ENCODE measurements at places on chromosomes 5 and 9.

DNA sequence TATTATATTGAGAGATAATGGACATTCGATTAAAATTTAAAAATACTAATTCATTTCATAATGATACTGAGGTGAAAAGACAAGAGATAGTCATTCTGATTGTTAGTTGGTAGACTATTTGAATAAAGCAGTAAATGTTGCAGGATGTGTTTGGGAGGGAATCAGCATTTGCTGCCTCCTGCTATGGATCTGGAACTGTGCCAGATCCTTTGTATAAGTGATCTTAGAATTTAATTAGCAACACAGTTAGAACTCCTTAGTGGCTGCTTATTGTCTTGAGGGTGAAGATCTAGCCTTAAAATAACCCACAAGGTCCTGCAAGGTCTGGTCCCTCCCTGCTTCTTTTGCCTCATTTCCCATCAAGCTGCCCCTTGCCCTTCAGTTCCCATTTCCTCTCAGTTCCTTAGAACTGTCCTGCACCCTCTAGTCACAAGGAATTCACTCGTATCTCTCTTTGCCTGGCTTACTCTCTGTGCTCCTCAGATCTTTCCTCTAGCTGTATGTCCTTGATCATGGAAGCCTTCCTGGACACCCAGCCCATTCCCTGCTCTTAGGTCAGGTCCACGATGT, 12.5 kb downstream of the LECT2 start:
- DNase-seq = no peak

DNA sequence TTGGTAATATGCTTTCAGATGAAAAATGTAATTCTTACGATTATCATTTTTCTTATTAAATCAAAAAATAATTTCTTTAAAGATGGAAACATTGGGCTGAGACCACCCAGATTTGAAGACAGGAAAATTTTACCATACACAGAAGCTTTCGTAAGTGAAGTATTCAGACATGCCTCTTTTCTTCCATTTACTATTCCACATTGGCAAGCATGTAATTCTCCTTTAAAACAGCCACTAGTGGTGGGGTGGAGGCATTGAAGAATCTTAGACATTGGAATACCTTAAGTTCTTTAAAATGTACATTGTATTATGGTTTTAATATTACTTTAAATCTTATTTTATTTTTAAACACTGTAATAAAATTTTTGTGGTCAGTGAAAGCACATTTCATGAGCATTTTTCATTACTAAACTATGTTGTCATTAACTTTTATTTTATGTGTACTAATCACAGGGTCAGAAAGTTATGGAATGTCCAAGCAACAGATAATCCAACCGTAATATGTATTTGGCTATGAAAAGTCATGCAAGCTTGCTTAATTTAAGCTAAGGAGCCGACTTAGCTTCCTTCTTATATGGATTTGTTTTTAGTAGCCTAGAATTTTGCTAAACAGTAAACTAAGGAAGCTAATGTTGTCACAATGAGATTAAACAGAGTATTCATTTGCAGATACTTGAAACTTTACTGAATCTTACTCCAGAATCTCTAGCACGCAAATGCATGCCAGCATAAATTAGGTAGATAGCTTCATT, 97.4 kb upstream of the ALDH1A1 start:
- DNase-seq = no peak

DNA sequence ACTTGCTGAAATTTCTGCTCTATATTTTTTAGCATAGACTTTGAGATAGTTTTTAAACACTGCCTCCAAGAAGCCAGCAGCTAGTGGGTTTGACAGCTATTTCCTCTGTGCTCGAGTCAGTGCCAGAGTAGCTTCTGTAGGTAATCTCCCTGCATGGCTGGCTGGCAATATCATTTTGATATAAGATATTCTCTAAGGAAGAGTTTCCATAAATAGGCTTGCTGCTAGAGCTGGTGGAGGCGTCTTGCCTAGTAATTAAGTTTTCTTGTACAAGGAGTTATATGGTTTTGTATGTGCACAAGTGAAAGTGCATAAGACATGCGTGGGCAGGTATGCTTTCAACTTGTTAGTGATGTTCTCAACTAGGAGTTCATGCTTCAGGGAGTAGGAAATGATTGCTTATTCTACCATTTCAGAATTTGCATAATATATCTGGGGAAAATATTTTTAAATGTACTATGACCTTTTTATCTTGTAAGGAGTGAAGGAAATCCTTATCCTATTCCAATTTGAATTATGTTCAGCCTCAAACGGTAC, 74.1 kb upstream of the CCL21 start:
- DNase-seq = no peak

DNA sequence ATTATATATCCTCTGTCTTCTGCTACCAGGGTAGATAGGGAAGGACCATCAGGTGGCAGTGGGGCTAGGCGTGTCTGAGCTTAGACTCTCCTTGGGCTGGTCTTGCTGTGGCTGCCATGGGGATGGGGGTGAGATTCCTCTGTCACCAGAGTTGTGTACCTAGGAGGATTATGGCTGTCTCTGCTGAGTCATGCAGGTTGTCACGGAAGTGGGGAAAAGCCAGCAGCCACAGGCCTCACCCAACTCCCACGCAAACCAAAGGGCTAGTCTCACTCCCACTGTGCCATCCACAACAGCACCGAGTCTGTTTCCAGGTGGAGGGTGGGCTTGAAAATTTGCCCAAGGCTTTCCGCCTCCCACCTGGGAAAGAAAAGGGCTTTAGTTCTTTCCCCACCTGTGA, 476.1 kb downstream of the CYLC2 start:
- DNase-seq = no peak

DNA sequence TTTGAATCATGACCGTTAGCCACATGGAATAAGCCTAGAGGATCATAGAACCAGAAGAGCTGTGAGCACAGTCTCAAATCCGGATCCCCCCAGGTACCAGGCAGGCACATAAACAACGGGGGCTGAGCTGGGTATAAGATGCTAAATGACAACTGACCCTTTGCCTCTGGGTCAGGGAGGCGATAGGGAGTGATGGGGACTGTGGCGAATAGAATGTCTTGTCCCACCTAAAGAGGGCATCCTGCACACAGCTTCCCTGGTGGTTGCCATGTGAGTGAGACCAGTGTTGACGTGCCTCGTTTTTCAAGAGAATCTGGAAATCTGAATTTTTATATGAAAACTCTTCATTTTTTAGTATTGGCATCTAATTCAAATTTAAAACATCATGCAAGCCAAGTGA, 33.6 kb downstream of the SLC6A7 start:
- DNase-seq = no peak

GRCh38 chr9:73773896-73774295, 622.2 kb downstream of the ANXA1 start:
- no peak for DNase-seq

- no peak for DNase-seq
These were observed 310.8 kb downstream of the YTHDC2 start for GRCh38 chr5:113824307-113824706.

- DNase-seq = no peak
These were observed 102.9 kb downstream of the C9orf152 start for GRCh38 chr9:110105107-110105506.

- peak; percentile 38 for DNase-seq
These were observed 12.6 kb downstream of the PLGRKT start for GRCh38 chr9:5425006-5425628.

- no peak for DNase-seq
These were observed 1.3 kb downstream of the PPP2R2B start for GRCh38 chr5:146877178-146877681.

GRCh38 chr9:87725900-87726709, at the start of gene CTSL:
Gene CTSL, plus strand, starts transcription at chr9:87726119. Its CDS starts 1,485 bp downstream, at chr9:87727604.
- no peak for DNase-seq

- no peak for DNase-seq
These were observed 135.9 kb upstream of the OTULINL start for GRCh38 chr5:14445576-14446290.

DNA sequence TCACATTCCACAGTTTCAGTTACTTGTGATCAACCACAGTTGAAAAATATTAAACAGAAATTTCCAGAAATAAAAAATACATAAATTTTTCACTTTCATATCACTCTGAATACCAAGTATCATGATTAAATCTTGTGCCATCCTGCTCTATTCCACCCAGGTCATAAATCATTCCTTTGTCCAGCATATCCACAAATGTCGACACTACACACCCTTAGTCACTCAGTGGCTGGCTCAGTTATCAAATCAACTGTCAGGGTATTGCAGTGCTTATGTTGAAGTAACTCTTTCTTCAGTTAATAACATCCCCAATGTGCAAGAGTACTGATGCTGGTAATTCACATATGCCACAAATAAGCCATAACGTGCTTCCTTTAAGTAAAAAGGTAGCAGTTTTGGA, 115.7 kb downstream of the FBXL17 start:
- no peak for DNase-seq

GRCh38 chr9:106738109-106738508, 124.9 kb upstream of the ZNF462 start:
- no peak for DNase-seq

DNA sequence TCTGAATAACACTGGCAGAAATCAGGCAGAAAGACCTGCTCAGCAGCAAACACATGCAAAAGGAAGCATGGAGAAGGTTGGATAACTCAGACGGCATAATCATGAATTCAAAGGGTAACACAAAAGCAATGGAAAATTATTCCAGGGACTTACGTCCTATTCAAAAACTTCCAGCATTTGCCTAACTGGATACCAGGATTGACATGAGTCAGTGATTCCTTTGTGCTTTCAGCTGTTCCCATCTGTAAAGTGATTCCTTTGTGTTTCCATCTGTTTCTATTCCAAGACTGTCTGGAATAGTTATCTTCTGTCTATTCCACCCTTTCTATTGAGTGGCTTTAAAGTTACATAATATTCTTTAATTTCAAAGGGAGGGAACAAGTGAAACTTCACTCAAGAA, 1361.7 kb upstream of the CDH9 start:
- no peak for DNase-seq

- DNase-seq = no peak
These were observed 269.8 kb upstream of the ZNF462 start for GRCh38 chr9:106593201-106593600.

DNA sequence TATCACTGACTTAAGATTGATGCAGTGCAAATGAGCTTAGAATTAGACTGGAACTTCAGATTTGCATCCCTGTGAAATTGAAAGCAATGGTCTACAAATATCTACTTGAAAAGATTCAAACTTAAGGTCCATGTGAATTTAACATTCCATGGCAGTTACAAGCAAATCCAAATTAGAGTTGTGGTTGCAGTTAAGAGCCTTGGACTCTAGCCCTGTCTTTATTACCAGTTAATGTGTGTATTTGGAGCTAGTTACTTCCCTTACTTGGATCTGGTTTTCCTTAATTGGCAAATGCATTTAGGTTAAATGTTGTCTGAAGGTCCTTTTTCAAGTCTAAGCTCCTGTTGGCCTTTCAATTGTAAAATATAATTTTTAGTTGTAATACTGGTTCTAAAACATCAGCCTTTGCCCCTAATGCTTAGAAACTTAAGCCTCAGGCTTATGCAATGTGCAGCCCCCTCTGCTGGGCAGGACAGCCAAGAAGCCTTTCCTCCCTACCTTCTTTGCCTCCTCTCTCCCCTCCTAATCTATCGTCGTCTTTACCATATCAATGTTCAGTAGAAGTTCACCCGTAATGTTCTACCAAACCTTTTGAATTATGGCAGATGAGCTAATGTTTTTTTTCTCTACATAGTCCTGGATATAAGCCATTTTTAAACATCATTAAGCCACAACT, 59.5 kb downstream of the ERMP1 start:
- no peak for DNase-seq

DNA sequence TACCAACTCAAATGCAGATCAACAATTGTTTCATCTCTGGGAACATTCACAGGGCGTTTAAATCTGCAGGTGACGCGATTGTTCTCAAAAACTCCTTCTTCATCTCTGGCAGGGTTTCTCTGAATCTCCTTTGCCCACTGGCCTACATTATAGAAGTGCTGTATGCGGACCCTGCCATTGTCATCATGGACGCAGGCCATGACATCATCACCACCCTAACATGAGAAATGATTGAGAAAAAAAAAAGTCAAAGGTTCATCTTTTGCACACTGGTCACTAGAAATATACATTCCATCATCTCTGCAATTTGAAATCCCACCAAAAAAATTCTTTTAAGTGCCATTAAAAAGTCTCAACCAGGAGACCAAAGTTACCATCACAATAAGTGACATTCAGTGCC, 21.6 kb upstream of the TMEM245 start:
- DNase-seq = no peak

DNA sequence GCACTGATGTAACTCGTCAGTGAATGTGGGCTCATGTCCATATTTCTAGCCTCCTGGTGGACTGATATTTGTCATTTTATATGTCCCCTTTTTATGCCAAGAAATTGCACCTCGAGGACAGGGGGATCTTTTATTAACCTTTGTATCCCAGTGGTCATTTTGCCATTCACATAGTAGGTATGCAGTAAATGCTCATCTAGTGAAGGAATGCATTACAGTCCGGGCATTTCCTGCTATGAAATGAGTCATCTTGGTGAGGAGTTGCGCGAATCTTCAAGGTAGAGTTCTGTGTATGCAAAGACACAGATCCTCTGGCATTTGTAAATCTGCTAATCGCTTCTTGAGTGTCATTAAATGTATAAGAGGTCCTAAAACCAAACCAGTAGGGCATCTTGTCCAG, 755.5 kb upstream of the ADAMTS16 start:
- no peak for DNase-seq

GRCh38 chr9:36935768-36936497, 98.1 kb downstream of the PAX5 start:
- no peak for DNase-seq

DNA sequence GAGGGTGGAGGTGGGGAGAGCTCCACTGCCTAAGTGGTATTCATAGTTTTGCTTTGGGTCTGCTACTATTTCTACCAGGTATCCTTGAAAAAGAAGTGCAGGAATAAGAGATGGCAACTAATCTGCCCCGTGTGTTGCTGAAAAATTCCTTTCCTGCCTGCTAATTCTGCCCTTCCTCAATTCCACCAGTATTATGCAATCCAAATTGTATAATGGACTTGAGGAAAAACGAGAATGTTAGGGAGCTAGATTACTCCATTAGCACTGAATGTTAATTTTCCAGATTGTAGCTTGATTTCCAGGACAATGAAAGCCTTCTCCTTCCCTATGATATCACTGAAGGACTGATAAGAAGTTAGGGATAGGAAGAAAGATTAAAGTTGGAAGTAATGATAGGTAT, 16.9 kb downstream of the ADAM19 start:
- no peak for DNase-seq

DNA sequence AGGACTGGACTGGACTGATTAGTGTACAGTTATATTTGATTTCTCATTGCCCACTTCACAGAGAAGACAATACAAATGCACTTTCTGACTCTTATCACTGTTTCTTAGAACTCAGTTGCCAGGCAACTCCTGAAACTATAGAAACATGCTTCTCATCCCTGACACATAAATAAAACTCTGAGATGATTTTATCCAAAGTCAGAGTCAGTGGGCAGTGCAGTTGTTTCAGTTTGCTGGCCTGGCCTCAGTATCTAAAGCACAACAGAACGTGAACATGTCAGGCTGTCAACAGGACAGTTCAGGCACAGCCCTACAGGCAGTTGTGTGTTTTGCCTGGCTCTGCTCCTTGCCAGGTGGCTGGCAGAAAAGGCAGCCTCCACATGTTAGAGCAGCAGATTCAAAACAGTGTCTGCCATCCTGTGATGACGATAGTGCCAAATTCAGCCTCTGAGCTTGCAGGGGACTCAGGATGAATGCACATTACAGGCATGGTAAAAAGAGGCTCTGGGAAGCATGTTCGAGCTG, 65.1 kb upstream of the CCDC152 start:
- no peak for DNase-seq

GRCh38 chr9:96270236-96270744, 31.7 kb downstream of the HSD17B3 start:
- DNase-seq = no peak
